ENCODE measurements at places on chromosomes 1 and 21. TPM values are rescaled to one million over a fixed set of nuclear protein-coding genes. Genes with fewer than 3 reads are reported as not detected.

- DNase-seq: no peak
These were observed 831 bp downstream of the TIPRL start for GRCh38 chr1:168179438-168180147.

GRCh38 chr1:40708750-40709099 lies 17.2 kb downstream of the NFYC start:
- no peak for DNase-seq

DNA sequence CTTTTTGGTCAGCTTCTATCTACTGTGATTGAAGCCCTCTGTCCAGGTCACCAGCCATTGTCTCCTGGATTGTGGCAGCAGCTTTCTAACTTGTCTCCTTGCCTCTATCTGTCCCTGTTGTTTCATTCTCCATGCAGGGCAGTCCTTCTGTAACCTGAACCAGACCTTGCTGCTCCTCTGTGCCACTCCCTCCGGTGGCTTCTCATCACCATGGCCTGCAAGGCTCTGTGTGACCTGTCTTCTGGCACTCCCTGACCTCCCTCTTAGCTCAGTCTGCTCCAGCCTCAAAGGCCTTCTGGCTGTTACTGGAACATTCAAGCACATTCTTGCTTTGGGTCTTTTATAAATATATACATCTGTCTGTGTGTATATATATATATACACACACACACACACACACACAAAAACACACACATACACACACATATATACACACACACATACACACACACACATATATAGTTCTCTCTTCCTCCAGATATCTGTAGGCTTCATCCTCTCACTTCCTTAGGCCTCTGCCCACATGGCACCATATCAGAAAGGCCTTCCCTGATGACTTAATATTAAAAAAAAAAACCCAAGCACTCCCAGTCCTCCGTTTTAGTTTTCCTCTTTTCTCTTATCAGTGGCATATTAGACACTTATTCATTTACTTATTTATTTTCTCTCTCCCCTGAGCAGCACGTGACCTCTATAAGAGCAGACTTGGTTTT lies 21.2 kb upstream of the JUN start:
- DNase-seq: no peak

GRCh38 chr1:28926629-28927265 lies 12.4 kb downstream of the EPB41 start:
- DNase-seq: peak; percentile 86

DNA sequence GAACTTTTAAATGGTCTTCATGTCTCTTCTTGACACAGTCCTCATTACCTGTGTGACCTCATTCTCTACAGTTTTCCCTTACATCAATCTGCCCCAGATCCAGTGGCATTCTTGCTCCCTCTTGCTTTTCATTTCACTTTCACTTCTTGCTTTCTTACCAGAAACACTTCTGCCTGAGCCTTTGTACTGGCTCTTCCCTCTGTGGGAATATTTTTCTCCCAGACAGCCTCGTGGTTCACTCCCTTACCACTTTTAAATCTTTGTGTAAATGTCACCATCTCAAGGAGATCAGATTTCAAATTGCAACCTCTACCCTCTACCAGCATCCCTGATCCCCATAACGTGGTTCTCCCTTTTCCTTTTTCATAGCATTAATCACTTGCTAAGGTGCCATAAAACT lies 73.2 kb downstream of the DISC1 start:
- DNase-seq: no peak

DNA sequence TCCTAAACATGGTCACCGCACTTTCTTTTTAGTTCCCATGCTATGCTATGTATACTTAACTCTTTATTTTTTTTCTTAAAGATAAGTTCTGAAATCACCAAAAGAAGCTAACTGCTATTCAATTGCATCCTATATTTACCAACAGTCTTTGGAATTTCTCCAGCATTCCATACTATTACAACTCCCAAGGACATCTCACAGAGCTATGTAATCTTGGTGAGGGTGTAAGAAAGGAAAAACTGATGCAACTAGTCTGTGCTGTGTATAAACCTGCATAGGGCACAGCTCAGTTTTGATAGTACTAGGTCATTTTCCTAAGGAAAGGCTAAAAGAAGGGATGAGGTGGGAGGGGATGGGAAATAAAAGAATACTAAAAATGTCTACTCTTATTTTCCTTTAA lies 78.0 kb downstream of the PTPN14 start:
- DNase-seq: no peak

GRCh38 chr1:54360165-54361005 lies 45.8 kb downstream of the SSBP3 start:
- no peak for DNase-seq

DNA sequence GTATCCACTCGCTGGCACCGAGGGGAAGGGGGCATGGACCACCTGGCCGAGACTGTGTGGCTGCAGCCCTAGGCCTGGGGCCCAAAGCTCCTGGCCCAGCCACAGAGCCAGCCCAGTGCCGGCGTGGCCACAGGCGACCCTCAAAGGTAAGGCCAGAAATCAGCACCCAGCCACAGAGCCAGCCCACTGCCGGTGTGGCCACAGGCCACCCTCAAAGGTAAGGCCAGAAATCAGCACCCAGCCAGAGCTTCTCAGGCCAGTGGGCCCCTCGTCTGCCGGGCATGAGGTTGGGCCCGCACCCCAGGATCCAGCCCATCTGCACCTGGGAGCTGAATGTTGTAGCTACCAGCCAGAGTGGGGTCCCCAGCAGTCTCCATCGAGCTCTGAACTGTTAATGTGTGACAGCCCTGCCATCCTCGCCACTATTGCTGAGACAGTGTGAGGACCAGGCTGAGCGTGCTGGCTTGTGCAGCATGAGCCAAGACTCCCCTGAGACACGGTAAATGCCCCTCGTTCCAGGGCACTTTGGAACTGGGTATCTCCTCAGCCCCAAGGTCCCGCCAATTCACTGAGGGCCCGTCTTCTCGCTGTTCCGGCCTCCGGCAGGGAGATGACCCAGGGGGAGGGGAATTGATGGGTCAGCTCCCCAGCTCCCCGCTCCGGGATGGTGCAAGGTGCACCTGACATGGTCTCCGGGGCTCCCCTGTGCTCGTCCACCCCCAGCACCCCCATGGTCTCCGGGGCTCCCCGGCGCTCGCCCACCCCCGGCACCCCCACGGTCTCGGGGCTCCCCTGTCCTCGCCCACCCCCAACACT lies 4.7 kb upstream of the FTCD start:
- DNase-seq: no peak

- no peak for DNase-seq
These were observed 224.0 kb downstream of the KIF26B start for GRCh38 chr1:245378745-245379144.

DNA sequence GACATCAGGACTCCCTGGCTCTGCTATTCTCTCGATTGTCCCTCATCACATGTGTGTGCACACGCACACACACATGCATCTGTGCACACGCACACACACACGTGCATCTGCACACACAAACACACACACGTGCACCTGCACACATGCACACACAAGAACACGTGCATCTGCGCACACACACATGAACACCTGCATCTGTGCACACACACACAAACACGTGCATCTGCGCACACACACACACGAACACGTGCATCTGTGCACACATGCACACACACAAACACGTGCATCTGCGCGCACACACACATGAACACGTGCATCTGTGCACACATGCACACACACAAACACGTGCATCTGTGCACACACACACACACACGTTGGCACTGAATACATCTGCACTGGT lies 14.7 kb downstream of the S100A7A start:
- no peak for DNase-seq

DNA sequence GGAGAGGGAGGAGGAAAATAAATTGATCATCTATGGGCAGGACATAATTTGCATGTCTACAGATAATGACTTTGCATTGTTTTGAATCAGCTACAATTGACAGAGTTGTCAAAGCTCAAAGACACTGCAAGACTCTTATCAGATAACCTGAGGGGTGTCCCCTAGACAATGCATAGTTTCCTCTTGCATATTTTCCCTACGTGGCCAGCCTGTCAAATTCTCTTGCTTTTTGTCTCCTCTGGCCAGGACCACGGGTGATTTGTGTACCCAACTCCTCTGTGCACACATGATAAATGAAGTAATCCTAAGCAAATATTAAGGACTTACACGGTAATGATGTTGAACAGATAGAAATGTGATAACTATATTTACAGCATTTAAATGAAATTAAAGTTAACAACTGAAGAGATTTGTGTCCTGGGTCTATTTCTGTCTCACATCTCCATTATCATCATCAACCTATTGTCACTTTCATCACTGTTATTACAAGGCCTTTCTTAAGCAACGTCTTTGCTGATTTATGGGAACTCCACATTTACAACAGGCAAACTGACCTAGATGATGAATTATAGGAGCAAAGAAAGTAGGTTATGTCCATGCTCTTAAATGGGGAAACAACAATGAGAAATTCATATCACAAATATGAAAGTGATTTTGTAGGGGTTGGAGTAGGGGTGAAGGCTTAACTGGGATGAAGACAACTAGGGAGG lies 18.8 kb downstream of the BATF3 start:
- DNase-seq: no peak

DNA sequence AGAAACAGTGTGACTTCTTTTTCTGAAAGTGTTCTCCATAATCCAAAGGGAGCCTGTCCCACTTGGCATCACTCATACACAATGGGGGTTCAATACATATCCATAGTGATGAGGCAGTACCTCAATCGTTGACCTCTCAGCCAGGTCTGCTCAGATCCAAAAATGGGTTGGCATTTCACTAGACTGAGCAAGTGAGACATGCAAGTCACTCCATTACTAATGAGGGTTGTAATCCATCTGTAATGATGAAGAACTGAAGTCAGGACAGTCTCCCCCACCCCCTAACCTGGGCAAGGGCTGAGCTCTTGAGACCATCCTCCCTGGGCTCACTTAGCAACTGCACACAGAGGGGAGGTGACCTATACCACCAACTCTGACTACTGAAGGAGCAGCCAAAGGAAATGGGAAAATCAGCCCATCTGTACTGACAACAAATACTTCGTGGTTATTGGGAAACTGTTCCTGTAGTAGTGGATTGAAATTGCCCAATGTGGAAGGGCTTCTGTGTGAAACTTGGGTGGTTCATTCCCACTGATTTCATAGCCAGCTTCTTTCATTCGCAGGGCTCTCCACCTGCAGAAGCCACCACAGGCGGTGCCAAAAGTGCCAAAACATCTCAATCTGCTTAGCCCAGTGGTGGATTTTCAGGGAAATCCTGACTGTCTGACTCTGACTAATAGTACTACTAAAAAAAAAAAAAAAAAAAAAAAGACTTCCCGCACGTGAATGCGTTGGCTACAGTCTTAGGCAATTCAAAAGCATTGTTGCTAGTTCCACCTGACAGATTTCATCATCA lies 5.0 kb downstream of the NGF start:
- no peak for DNase-seq

DNA sequence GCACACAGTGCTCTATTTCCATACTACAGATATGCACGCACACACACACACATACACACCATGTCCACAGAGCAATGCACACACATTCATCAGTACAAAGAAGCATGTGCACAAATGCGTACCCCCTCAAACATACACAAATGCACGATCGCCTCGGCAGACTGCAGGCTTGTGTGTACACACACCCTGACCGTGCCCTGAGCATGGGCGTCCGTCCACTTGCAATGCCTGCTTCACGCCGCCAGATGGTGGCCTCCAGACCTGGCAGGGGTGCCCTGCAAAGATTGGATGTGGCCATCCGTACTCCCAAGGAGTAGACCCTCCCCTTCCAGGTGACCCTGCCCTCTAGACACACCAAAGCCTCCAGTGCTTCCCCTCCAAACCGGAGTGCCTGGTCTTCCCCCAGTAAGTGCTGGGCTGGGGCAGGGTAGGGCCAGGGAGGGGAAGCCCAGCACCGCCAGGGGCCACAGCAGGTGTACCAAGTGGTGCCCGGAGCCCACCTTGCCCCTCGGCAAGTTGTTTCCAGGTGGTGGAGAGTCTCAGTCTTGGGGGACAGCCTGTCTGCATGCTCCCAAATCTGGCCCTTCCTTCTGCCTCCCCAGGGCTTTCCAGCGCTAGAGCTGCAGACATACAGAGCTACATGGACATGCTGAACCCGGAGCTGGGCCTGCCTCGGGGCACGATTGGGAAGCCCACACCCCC lies 20.6 kb downstream of the ESPN start:
- no peak for DNase-seq

- no peak for DNase-seq
These were observed 219.2 kb downstream of the PTPRC start for GRCh38 chr1:198858033-198858432.

GRCh38 chr1:161216945-161217712 lies 2.0 kb downstream of the FCER1G start:
- no peak for DNase-seq

- no peak for DNase-seq
These were observed 4.1 kb downstream of the EFHD2 start for GRCh38 chr1:15413563-15414444.

DNA sequence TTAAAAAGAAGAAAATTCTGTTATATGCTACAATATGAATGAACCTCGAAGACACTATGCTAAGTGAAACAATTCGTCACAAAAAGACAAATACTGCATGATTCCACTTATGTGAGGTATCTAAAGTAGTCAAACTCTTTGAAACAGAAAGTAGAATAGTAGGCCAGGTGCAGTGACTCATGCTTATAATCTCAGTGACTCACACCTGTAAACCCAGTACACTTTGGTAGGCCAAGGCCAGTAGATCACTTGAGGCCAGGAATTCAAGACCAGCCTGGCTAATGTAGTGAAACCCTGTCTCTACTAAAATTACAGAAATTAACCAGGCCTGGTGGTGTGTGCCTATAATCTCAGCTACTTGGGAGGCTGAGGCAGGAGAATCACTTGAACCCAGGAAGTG lies 25.7 kb downstream of the EPHA10 start:
- DNase-seq: no peak

GRCh38 chr21:25709684-25710265 lies 24.9 kb downstream of the ATP5PF start:
- DNase-seq: no peak

GRCh38 chr1:169305948-169306347 lies 61.6 kb downstream of the NME7 start:
- no peak for DNase-seq

S100A7A gene
- not detected for total RNA-seq

SLFNL1 gene
- total RNA-seq: 0.19 TPM

C1QC gene
- total RNA-seq: 83.0 TPM

HSPA6 gene
- total RNA-seq: 1.1 TPM
